NCI-H524 treated with DMSO at 0.1 percent for 48 hours (cell line): ENCODE measurements at places on chromosomes 16 and 17.

DNA sequence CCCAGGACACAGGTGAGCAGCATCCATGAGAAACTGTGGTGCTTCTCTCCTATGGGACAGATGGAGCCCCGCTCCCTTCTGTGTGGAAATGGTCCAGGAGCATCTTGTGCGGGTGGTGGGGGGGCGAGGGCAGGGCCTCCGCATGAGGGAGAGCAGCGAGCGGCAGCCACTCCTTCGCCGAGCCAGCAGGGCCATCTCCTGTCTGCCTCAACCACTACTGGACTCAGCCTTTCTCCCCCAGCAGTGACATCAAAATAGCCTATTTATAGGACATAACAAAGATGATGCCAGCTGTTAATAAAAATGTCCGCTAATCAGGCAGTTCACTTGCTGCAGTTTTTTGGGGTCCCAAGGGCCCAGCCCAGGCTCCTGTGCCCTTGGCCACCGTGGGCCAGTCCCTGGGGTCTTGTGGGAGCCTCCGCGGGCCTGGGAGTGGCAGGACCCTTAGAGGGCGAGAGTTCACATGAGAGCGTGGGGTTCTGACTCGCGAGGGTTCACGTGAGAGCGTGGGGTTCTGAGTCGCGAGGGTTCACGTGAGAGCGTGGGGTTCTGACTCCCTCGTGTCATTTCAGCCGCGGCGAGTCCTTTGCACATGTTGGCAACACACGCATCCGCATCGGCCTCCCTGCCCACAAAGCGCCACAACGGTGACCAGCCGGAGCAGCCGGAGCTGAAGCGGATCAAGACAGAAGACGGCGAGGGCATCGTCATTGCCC is 47.4 kb downstream of the WDR45B start:
- DNase-seq = no peak

- no peak for DNase-seq
Observed at GRCh38 chr17:73422121-73422520, 110.3 kb upstream of the CDC42EP4 start.

- no peak for DNase-seq
Observed at GRCh38 chr16:89115216-89115861, 21.7 kb downstream of the ACSF3 start.

DNA sequence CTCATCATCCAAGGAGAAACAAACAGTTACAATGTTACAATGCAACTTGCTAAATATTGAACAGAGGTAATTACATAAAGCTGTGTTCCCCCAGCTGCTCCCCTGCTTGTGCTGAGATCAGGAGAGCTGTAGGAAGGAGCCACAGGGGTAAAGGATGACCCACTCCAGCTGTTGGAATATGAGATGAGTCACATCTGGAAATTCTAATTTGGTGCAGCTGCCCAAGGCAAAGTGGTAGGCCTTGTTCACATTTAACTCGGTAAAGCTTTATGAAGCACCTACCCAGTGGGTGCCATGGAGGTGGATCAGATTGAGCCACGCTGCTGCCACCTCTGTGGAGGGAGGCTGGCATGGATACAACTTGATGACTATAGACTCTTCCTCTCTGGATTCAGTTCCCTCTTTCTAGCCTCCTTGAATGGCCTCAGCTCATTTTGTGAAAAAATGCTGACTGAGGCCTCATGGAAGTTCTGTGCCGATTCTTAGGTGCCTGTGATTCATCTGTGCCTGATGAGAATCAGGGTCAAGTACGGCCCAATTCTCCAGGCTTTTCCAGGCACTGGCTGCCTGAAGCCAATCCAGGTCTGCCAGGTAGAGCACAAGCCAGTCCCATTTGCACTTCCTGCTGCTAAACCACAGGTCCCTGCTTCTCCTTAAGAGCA is 7.4 kb downstream of the ZNF689 start:
- DNase-seq = no peak

DNA sequence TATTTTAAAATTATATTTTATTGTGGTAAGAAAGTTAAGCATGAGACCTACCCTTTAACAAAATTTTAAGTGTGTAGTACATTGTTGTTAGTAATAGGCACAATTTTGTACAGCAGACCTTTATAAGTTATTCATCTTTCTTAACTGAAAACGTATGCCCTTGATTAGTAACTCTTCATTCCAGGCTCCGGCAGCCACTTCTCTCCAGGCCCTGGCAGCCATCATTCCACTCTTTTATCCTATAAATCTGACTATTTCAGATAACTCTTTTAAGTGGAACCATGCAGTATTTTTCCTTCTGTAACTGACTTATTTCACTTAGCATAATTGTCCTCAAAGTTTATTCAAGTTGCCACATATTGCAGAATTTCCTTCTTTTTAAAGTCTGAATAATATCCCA is 348.2 kb downstream of the CDH11 start:
- no peak for DNase-seq

GRCh38 chr17:75181110-75181509 is 1.6 kb downstream of the SUMO2 start:
- DNase-seq = no peak

DNA sequence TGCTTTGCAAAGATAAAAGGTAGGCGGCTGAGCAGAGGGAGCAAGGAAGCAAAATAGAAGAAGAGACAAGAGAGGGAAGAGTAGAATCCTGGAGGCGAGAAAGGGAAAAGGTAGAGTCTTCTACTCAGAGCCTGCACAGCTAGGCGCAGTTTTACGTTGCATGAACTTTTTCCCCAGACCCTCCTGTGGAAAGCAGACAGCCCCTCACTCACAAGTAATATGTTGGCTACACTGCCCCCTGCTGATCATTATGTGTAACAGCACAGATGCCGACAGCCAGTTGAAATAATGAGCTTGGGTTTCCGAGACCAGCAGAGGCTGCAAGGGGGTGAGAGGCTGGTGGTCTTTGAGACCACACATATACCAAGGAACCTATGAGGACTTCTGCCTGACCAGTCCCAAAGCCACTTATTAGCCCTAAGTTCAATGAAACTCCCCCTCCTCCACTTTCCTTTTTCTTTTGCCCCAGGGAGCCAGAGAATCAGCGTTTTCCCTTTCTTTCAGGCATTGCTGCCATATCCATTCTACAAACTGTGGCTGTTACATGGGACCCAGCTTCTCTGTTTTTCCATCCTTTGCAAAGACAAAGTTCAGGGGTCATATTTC is 22.5 kb upstream of the CMTR2 start:
- DNase-seq = no peak

GRCh38 chr17:40327735-40328385 is 18.9 kb downstream of the RARA start:
- DNase-seq = no peak

GRCh38 chr17:21213638-21214014 is 335 bp downstream of the TMEM11 start:
- no peak for DNase-seq

GRCh38 chr17:4340914-4341615 is 25.4 kb downstream of the UBE2G1 start:
- DNase-seq = no peak

- no peak for DNase-seq
Observed at GRCh38 chr17:30952638-30953393, 18.0 kb upstream of the RNF135 start.

GRCh38 chr16:58393138-58393504 is 850 bp downstream of the GINS3 start:
- no peak for DNase-seq

DNA sequence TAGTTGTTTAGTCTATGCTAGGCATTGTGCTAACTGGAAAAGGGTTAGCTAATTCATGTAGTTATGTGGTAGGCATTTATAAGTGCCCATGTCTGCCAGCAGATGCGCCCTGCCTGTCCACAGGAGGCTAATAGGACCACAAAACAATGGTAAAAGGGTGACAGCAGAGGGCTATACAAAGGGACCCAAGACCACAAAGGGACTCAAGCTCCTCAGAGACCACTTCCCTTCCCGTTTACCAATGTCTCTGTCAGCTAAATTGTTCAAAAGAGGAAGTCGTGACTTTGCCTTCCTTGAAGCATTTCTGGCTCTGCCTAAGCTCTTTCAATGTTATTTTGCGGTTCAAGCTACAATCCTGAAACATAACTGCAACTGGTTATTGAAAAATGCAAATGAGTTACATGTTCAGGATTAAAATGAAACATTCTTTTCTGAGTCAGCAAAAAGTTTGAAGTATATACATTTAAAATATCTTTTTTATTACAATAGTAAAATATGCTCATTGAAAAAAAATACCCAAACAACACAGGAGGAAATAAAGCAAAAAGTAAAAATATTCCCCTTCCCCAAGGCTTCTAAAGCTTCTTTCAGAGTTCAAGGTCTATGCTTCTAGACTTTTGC is 149.2 kb downstream of the MAF start:
- DNase-seq = no peak

GRCh38 chr17:51352798-51353197 is 92.5 kb downstream of the UTP18 start:
- DNase-seq = no peak

- no peak for DNase-seq
Observed at GRCh38 chr16:77723108-77723514, 797 bp downstream of the NUDT7 start.

GRCh38 chr16:4733747-4734062 is 366 bp downstream of the ANKS3 start:
- no peak for DNase-seq

DNA sequence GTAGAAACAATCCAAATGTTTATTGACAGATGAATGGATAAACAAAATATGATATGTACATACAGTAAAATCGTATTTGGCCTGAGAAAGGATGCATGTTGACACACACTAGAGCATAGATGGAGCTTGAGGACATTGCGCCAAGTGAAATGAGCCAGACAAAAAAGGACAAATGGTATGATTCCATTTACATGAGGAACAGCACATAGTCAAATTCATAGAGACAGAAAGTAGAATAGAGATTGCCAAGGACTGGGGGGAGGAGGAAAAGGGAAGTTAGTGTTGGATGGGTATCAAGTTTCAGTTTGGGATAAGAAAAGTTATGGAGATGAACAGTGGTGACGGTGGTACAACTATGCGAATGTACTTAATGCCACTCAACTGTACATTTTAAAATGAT is 47.9 kb downstream of the COPRS start:
- no peak for DNase-seq

DNA sequence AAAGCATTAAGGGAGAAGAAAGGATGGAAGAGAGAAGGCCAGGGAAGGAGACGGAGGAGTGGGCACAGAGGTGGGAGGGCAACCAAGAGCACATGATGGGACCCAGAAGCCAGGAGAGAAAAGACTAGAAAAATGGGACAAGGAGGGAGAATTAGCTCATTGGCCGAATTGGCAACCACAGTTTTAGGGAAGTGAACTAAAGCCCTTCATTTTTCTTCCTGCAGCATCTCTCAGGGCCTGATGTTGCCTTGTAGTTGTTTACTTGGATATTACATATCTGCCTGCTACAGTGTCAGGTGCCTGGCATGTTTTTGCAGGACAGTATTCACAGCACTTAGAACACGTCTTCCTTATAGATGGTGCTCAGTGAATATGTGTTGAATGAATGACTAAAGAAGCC is 19.0 kb downstream of the EMP2 start:
- DNase-seq = no peak

GRCh38 chr17:7329997-7330637 is 982 bp upstream of the NEURL4 start:
- no peak for DNase-seq

DNA sequence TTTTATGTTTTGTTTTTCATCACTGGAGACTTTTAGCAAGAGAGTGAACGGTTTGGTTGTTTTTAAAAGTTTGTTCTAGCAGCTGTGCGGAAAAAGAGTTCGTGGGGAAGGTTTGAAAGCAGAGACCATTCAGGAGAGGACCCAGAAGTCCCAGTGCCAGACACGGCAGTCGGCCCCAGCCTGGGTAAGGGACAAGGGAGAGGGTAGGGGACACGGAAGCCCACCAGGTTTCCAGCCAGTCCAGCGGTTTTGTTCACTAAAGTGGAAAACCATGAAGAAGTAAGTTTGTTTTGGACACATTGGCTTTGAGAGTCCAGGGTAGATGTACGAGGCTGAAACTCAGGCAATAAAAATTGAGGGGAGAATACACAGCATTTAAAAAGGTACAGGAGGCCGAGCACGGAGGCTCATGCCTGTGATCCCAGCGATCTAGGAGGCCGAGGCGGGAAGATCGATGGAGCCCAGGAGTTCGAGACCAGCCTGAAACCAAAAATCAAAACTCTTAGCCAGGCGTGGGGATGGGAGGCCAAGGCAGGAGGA is 56.8 kb upstream of the RPH3AL start:
- no peak for DNase-seq

GRCh38 chr17:7922269-7922844 is 6.3 kb upstream of the RNF227 start:
- no peak for DNase-seq
